ENCODE measurements at places on chromosomes 13 and 19. TPM values are rescaled to one million over a fixed set of nuclear protein-coding genes. Genes with fewer than 3 reads are reported as not detected.

Gene CALR3
- 0.50 TPM for total RNA-seq

Gene NLRP11
- not detected for total RNA-seq

Gene ZNF583
- 1.1 TPM for total RNA-seq

Gene CCDC169
- total RNA-seq, result 41.8 TPM

Gene KLHL1
- total RNA-seq, result not detected

Gene RNF113B
- not detected for total RNA-seq

Gene LCP1
- total RNA-seq, result 3.7 TPM

DNA sequence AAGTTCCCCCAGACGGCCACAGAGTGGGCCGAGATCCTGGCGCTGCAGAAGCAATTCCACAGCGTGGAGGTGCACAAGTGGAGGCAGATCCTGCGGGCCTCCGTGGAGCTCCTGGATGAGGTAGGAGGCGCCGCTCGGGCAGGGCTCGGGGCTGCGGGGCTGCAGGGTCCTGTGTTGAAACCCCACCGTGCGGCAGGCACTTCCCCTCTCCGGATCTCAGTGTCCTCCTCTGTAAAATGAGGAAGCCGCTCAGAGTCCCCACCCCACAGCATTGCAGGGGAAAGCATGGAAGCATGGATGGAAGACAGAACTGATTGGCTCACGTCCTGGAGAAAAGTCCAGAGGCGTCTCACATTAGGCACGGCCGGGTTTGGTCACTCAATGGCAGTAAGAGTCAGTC is 6.8 kb upstream of the SCN1B start:
- DNase-seq, result no peak

GRCh38 chr19:51458051-51458645 is at the start of gene SIGLEC8:
Gene SIGLEC8, minus strand, starts transcription at chr19:51458454. Its CDS starts 67 bp downstream, at chr19:51458387.
- DNase-seq, result no peak

DNA sequence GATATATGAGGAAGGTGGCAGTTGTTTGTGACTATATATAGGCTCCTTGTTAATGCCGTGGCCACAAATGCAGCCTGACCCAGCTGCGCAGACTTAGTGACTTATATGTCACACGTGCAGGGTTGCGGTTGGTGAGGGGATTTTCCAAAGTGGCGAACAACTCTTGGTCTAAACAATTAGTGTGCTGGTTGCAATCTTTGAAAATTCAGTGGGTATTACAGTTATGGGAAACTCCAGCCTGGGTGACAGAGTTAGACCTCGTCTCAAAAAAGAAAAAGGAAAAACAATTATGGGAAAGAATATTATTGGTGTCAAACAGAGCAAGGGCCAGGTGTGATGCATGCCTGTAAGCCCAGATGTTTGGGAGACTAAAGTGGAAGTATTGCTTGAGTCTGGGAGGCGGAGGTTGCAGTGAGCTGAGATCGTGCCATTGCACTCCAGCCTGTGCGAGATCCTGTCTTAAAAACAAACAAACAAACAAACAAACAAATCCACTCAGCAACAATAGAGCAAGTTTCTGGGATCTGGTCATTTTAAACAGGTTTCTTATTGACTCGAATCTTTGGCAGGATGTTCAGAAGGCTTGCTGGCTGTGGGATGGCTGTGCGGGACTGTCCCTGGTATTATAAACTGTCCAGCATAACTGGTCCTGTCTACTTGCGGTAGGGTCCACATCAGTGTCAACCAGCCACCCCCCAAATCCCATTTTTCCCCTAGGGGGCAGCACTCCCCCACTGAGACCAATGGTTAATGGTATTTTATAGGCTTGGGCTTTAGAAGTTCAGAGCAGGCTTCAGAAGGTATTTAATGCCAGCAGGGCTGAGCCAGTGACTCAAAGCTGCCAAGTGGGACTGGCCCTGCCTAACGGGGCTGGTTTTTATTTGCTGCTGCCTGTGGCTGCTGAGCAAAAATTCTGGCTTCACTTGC is 15.4 kb downstream of the RELB start:
- DNase-seq, result peak; percentile 87

DNA sequence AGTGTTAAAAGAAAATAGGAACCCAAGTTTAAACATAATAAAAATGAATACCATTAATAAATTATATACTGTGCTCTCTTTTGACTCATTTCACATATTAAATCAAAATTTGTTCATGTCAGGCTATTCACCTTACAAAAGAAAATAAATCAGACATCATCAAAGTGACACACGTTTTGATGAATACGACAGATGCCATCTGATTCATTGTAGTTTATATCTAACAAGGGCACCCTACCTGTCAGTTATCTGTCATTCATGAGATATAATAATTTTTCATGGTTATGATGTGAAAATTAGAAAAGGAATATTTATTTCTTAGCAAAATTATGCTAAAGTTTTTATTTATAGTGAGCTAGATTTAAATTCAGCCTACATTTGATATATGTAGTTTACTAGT is 188.1 kb upstream of the PCDH17 start:
- no peak for DNase-seq

- DNase-seq, result no peak
Observed at GRCh38 chr13:70534466-70534865, 426.2 kb upstream of the KLHL1 start.

GRCh38 chr19:37654629-37655300 is 500 bp downstream of the ZFP30 start:
- peak; percentile 29 for DNase-seq

GRCh38 chr13:25080773-25081172 is 15.2 kb upstream of the PABPC3 start:
- no peak for DNase-seq

DNA sequence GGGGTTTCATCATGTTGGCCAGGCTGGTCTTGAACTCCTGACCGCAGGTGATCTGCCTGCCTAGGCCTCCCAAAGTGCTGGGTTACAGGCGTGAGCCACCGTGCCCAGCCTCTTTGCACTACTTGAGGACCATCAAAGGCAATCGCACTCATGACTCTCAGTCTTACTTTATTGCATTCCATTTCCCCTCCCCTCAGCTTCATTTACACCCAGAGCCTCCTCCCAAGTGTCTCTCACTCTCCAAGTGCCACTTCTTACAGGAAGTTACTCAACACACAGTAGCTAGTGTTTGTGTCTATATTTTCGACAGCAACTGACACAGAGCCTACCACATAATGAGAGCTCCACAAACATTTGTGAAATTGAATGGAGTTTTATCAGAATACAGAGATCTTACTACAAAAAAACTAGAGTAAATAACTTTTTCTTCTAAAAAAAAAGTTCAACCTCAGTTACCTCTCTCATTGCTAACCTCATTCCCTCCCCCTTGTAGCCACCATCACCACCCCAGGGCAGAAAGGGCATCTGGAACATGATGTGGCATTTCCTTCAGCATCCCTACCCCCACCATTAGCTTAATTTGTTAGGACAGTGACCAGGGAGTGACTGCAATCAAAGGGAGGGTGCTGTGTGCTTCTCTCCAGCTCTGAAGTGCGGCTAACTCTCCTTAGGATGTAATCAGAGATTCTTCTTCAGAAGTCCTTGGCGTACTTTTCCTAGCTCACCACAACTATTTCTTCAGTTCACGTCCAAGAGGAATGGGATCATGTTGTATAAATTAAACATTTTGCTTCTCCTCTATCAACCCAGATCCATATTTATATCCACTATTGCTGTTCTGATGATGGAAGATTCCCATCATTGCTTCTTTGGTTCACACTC is 17.0 kb upstream of the RUBCNL start:
- DNase-seq, result no peak

GRCh38 chr13:40564342-40565001 is 102.0 kb downstream of the FOXO1 start:
- DNase-seq, result no peak

DNA sequence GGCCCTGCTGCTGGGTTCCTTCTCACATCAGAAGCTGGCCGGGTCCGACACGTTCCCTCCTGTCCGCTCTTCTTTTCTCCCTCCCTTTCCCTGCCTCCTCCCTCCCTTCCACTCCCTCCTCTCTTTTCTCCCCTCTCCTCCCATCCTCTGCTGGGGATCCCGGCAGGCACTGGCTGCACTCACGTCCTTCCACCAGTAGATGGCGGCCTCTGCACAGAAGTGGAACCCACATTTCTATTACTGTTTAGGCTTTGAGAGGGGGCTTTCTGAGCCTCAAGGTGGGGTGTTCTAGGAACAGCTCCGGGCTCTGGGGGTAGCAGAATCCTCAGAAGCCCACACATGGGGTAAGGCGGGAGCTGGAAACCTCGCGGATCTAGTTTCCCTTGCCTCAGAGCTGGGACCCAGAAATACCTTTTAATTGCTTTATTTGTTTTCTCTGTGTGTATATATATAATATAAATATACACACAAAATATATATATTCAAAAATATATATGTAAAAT is 294.2 kb downstream of the ZNF536 start:
- DNase-seq, result peak; percentile 84

DNA sequence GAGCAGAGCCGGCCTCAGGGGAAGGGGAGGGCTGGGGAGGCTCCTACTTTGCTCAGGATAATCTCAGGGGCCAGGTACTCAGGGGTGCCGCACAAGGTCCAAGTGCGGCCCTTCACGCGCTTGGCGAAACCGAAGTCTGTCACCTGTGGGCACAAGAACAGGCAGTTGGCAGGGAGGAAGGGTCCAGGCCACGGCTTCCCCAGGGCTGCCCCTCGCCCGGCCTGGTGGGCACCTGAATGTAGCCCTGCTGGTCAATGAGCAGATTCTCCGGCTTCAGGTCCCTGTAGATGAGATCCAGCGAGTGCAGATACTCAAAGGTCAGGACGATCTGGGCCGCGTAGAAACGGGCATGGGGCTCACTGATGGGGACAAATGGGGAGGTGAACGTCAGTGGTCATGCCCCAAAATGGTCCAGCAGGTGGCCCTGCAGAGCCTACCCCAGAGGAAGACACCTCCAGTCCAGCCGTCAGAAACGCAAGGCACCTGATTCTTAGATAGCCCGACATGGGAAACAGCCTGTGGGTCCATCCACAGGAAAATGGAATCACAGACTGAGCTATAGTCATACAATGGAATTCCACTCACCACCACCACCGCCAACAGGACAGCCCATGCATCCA is 7.1 kb upstream of the SAMD1 start:
- peak; percentile 53 for DNase-seq

GRCh38 chr19:3275583-3276340 is 51.3 kb downstream of the CELF5 start:
- peak; percentile 98 for DNase-seq

DNA sequence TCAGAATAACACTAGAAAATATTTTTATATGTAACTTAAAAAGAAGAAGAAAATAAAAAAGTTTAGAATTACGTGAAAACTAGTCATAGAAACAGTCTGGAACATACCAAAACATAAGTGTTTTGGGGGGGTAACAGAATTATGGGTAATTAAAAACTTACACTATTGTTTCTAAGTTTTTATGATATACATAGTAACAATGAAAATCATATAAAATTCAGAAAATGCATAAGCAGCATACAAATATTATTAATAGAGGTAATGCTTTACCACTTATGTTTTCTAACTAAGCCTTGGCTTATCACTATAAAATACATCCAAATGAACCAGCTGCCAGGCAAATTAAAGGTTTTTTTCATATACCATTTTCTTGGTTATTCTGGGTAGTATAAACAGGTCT is 14.9 kb downstream of the ESD start:
- no peak for DNase-seq

DNA sequence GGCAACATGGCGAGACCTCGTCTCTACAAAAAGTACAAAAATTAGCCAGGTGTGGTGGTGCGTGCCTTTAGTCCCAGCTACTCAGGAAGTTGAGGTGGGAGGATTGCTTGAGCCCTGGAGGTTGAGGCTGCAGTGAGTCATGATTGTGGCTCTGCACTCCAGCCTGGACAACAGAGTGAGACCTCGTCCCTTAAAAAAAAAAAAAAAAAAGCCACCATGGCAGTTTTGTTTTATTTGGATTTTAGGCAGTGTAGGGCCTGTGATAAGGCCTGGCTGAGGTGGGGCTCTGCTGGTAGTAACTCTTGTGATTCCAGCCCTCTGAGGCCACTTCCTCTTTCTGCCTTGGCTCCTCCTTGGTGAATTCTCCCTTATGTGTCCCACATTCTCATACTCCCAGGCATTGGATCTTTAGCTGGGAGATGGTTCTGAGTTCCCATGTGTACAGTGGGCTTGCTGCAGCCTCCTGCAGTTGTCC is 39.2 kb downstream of the GATAD2A start:
- DNase-seq, result no peak

DNA sequence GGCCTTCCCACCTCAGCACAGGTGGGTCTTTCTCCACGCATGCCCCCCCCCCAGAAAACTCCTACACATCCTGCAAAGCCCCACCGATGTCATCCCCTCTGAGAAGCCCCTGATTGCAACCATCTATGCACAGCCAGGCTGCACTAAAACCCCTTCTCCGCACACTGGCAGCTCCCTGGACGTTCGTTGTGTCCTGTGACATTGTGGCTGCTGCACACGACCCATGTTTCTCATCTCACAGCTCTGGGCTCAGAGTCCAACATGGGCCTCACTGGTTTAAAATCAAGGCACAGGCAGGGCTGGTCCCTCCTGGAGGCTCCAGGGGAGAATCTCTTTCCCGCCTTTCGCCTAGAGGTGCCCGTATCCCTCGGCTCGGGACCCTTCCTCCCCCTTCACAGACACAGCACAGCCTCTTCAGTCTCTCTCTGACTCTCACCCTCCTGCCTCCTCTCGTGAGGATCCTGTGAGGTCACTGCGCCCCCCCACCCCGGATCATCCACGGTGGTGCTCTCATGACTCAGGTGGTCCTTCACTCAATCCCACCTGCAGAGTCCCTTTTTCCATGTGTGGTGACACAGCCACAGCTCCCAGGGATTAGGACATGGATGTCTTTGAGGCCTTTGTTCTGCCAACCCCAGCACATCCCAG is 71.2 kb downstream of the GADD45B start:
- no peak for DNase-seq

DNA sequence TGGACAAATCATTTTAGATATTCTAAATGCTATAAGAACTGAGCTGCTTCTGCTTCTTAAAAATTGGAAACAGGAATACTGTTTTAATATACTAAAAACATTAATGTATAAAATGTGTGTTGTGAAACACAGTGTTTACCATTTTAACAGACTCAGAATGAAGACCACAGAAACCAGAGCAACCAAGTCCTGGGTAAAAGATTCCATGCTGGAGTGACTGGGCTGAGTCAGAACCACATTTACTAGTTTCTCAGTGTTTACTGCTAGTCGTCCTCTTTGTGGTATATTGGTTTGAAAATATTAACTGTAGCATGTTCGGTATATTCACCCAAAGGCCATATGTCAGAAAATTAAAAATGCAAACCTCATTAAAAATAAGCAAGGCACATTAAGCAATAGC is 31.9 kb downstream of the ANKRD10 start:
- DNase-seq, result no peak

DNA sequence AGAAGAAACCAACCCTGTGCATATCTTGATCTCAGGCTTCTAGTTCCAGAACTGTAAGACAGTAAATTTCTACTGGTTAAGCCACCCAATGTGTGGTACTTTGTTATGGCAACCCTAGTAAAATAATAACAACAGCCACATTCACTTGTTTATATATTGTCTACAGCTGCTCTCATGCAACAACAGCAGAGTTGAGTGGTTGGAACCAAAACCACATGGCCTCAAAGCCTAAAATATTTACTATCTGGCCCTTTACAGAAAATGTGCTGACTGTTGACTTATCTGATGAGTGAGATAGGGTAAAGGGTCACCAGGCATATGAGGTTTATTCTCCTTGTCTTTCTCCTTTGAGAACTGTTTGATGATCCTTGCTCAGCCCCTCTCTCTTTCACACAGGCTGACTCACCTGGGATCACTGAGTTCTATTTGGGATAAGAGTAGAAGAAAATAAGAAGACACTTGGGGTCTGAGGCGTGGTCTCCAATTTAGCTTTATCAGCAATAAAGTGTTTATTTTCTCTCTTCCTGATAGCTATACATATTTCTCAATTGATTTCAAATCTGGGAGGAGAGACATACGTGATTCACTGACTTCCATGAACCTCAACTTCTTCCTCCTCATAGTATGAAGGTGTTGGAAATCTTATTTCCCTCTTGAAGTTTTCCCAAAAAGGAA is 227.5 kb upstream of the STARD13 start:
- no peak for DNase-seq

- DNase-seq, result peak; percentile 79
Observed at GRCh38 chr19:11538232-11539036, at the start of gene CNN1. Gene CNN1, plus strand, starts transcription at chr19:11538851. Its CDS starts 77 bp downstream, at chr19:11538928.
